Ovary (tissue), 10 donors: ENCODE measurements at places on chromosomes 12 and 14. TPM values are rescaled to one million over a fixed set of nuclear protein-coding genes. Genes with fewer than 3 reads are reported as not detected.

The PRH2 gene
- not detected for polyA plus RNA-seq

DNA sequence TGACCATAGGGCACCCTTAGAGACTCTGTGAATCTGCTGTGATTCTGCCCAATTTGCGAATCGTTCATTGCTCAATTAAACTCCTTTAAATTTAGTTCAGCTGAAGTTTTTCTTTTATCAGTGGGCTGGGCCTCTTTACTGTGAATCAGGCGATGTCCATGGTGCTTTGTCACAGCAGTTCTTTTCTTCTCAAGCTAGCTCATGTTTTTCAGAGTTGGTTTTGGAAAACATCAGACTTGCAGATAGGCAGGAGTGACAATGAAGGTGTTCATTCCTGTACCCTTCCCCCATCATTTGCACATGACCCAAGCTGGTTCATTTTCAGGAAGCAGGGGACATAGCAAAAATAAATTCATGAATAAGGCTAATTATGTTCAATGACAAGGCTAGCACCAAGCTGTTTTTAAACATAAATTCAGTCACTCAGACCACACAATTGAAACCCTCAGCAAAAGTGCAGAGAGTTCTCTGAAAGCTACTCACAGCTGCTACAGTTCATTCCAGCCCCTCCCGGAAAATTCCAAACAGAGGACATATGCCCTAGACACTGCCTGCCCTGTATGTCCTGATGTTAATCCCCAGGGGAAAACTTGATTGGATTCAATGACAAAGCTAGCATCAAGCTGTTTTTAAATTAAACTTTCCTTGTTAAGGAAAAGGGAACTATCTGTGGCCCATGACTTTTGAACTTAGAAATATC is 383.3 kb downstream of the C12orf75 start:
- no peak for DNase-seq

DNA sequence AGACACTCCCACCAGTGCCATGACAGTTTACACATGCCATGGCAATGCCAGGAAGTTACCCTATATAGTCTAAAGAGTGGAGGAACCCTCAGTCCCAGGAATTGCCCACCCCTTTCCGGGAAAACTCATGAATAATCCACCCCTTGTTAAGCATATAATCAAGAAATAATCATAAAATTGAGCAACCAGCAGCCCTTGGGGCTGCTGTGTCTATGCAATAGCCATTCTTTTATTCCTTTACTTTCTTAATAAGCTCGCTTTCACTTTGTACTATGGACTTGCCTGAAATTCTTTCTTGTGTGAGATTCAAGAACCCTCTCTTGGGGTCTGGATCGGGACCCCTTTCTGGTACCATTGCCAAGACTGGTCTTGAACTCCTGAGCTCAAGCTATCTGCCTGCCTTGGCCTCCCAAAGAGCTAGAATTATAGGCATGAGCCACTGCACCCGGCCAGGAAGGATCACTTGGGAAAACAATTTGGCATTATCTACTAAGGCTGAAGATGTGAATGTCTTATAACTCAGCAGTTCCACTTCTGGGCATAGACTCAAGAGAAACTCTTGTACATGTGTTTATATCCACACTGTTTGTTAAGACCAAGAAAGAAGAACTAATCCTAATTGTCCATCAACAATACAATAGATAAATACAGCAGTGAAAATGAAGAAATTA is 35.9 kb upstream of the CEP83 start:
- no peak for DNase-seq

DNA sequence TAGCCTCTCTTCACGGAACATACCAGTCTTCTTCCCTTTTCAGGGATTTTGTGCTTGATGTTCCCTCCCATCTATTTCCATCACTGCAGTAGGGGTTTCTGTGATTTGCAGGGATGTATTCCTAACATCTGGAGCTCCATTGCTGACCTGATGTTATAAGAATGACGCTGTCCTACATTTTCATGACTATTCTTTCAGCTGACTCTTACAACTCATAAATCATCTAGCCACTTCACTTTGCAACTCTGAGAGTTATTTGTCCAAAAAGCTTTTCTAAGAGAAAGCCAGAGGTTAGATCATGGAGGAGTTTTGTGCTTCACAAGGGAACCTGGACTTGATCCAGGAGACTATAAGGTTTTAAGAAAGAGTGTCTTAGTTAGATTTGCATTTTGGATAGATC is 116.6 kb upstream of the FAR2 start:
- DNase-seq, result no peak

The CLEC4C gene
- polyA plus RNA-seq, result 0.12 TPM

The CCDC197 gene
- not detected for polyA plus RNA-seq

GRCh38 chr12:66111605-66112004 is 18.9 kb downstream of the LLPH start:
- DNase-seq, result no peak

The C2CD5 gene
- 30.6 TPM for polyA plus RNA-seq

The MYO1H gene
- not detected for polyA plus RNA-seq

GRCh38 chr14:82537831-82538230 is 1004.2 kb upstream of the SEL1L start:
- no peak for DNase-seq

DNA sequence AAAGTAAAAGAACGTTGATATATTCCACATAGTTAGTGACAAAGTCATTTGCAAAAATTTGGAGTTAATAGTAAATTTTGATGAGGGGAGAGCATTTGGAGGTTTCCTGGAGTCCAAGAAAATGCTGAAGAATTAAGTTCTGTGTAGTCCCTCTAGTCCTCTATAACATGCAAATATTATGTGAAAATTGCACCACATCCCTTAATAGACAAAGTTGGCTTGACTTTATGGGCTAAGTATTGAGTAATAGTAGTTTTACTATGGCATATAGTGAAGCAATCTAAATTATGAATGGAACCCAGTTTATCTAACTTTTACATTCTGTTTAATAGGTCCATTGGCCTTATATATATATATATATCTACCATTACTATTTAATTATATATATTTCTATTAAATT is 66.4 kb upstream of the DCN start:
- no peak for DNase-seq

DNA sequence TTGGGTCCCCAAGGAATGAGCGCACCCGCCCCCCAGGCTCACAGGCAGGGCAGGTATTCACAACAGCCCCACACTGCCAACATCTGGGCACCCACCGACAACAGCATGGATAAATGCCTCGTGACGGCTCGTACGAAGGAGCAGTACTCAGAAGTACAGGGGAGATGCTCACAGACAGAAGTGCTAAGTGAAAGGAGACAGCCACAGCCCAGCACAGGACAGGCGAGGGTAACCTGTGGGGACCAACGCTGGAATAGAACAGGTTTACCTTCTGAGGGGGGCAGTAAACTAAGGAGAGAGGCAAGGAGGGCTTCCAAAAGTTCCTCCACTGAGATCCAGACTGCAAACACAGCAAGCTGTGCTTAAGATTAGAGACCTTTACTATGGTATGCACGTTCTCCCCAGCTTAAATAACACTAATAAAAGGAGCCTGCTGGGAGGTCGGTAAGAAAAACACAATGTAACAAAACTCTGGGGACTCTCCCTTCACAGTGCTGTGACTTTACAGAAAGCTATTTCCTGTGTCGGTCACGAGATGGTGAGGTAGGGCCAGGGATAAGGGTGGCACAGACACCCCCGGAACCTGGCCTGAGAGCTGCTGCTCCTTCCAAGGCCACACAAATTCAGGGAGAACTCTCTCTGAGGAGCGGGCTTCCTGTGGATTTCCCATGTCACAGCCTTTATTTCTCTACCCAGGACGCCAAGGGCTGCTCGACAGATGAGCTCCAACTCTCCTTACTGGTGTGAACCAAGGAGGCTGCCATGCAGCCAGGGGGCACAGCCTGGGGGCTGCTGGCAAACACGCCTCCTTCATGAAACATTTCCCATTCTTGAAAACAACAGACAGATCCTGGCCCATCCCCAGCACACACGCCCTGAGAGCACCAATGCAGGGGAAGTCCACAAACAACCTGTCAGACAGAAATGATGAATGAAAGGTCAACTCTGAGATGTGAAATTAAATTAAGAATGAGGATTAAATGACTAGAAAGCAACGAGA is 26.3 kb downstream of the SLC15A4 start:
- no peak for DNase-seq

The ACSS3 gene
- 30.7 TPM for polyA plus RNA-seq

The ACSM4 gene
- not detected for polyA plus RNA-seq

GRCh38 chr14:97458255-97458654 is 661.1 kb downstream of the VRK1 start:
- no peak for DNase-seq

GRCh38 chr12:104588047-104588920 is 131.5 kb downstream of the CHST11 start:
- DNase-seq, result no peak

DNA sequence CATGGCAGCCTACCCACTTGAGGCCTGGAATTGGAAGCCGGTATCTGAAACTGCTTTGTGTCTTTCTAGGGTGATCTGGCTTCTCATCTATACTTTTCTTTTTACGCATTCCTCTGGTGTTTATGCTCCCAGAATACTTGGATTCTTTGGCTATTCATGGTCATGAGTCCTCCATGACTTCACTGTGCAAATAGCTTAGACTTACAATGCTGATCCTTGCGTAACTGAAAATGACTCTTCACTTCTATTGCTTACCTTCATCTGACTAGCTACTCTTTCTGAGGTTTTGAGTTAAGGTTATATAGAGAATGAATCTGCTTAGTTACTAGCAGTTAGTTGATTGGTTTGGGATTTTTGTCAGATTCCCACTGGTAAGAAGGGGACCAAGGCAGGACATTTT is 121.7 kb upstream of the NOVA1 start:
- no peak for DNase-seq

The STON2 gene
- polyA plus RNA-seq, result 4.8 TPM

DNA sequence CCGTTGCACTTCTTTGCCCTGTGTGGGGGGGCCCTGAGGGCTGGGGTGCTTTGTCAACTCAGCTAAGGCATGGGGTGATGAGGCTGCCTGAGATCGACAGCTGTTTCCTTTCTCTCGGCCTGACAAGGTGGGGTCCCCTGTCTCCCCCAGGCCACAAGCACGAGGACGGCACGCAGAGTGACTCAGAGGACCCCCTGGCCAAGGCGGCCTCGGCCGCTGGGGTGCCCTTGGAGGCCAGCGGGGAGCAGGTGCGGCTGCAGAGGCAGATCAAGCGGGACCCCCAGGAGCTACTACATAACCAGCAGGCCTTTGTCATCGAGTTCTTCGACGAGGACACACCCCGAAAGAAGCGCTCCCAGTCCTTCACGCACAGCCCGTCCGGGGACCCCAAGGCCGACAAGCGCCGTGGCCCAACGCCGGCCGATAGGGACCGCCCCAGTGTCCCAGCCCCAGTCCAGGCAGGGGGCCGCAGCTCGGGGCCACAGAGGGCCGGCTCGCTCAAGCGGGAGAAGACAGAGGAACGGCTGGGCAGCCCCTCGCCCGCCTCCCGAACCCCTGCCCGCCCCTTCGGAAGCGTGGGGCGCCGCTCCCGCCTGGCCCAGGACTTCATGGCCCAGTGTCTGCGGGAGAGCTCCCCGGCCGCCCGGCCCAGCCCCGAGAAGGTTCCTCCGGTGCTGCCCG is 18.8 kb downstream of the CEP170B start:
- DNase-seq, result no peak

- no peak for DNase-seq
These were observed 3.7 kb downstream of the GZMB start for GRCh38 chr14:24630087-24630871.

- DNase-seq, result peak; percentile 90
These were observed 37.7 kb upstream of the TXNRD1 start for GRCh38 chr12:104177663-104178501.

The RFLNA gene
- 0.72 TPM for polyA plus RNA-seq

GRCh38 chr12:131249246-131250027 is 295.7 kb downstream of the ADGRD1 start:
- DNase-seq, result no peak

- no peak for DNase-seq
These were observed 208.4 kb downstream of the DPF3 start for GRCh38 chr14:72685456-72685855.

DNA sequence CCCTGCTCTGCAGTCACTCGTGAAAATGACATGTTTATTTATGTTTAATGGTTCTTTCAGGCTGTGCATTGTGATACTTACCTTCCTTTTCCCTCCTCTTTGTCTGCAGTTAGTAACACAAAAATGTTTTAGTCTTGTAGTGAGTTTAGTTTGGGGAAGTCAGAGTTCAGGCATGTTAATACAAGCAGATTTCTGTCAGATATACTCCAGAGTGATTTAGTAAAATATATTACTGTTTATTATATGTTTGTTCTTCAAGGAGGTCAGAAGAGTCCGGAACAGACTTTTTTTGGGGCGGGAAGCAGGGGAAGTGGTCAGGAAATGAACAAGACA is 28.7 kb downstream of the MSRB3 start:
- DNase-seq, result no peak

The GLIPR1L1 gene
- polyA plus RNA-seq, result not detected

The BIN2 gene
- polyA plus RNA-seq, result 7.6 TPM

GRCh38 chr14:61459229-61459628 is 137.8 kb downstream of the PRKCH start:
- DNase-seq, result no peak

- DNase-seq, result no peak
These were observed 129.4 kb downstream of the RPAP3 start for GRCh38 chr12:47576289-47576945.
